ENCODE measurements at places on chromosomes 7 and 10. TPM values are rescaled to one million over a fixed set of nuclear protein-coding genes. Genes with fewer than 3 reads are reported as not detected.

LRRC61 gene
- 18.0 TPM for total RNA-seq

TRIL gene
- total RNA-seq = 4.5 TPM

C7orf57 gene
- total RNA-seq = 2.6 TPM

GRB10 gene
- 48.7 TPM for total RNA-seq

CALHM3 gene
- total RNA-seq = not detected

RUFY2 gene
- total RNA-seq = 30.4 TPM

PALD1 gene
- total RNA-seq = under 0.01 TPM

ANK3 gene
- total RNA-seq = 23.7 TPM

CDC14C gene
- not detected for total RNA-seq

CLDN3 gene
- not detected for total RNA-seq

SPDYE2 gene
- total RNA-seq = not detected

INA gene
- total RNA-seq = 3.0 TPM

TLX1 gene
- total RNA-seq = not detected

AGMO gene
- not detected for total RNA-seq

ABCA13 gene
- 3.4 TPM for total RNA-seq

ITGB8 gene
- 41.9 TPM for total RNA-seq

SPDYE6 gene
- total RNA-seq = not detected

SDK1 gene
- total RNA-seq = 24.5 TPM

OR6B1 gene
- not detected for total RNA-seq

GPR37 gene
- total RNA-seq = 1.2 TPM

EVX1 gene
- total RNA-seq = not detected

TUBAL3 gene
- 0.73 TPM for total RNA-seq

SSC4D gene
- total RNA-seq = 1.3 TPM

PRRT4 gene
- 0.17 TPM for total RNA-seq

CROT gene
- 34.0 TPM for total RNA-seq

ANKRD7 gene
- total RNA-seq = 0.61 TPM

PHKG1 gene
- 0.33 TPM for total RNA-seq

FFAR4 gene
- total RNA-seq = not detected

PLA2G12B gene
- not detected for total RNA-seq

SLC13A1 gene
- not detected for total RNA-seq

ADRA2A gene
- total RNA-seq = not detected

VAX1 gene
- not detected for total RNA-seq

AFAP1L2 gene
- total RNA-seq = 50.3 TPM

PRSS1 gene
- total RNA-seq = not detected

SNX10 gene
- total RNA-seq = 13.0 TPM

ZNF655 gene
- total RNA-seq = 64.5 TPM

PI4K2A gene
- total RNA-seq = 74.5 TPM

All from mammary epithelial cell (primary cell).